T-helper 9 cell (primary cell): ENCODE measurements at places on chromosomes 4 and X.

GRCh38 chr4:2007804-2008670 is 737 bp downstream of the NELFA start:
- DNase-seq: no peak

- DNase-seq: no peak
Measured at GRCh38 chrX:143648705-143649104, 12.8 kb upstream of the SLITRK4 start.

DNA sequence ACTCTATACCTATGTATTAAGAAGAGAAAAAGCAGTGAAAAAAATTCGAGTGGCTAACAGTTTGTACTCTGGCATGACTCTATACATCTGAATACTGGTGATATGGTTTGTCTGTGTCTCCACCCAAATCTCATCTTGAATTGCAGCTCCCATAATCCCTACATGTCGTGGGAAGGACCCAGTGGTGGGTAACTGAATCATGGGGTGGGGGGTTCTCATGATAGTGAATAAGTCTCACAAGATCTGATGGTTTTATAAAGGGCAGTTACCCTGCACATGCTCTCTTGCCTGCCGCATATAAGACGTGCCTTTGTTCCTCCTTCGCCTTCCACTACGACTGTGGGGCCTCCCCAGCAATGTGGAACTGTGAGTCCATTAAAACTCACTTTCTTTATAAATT is 70.4 kb downstream of the LRBA start:
- no peak for DNase-seq

GRCh38 chrX:100263650-100264049 is 146.4 kb downstream of the PCDH19 start:
- no peak for DNase-seq

GRCh38 chr4:848803-849477 is 23.0 kb upstream of the CPLX1 start:
- DNase-seq: no peak

DNA sequence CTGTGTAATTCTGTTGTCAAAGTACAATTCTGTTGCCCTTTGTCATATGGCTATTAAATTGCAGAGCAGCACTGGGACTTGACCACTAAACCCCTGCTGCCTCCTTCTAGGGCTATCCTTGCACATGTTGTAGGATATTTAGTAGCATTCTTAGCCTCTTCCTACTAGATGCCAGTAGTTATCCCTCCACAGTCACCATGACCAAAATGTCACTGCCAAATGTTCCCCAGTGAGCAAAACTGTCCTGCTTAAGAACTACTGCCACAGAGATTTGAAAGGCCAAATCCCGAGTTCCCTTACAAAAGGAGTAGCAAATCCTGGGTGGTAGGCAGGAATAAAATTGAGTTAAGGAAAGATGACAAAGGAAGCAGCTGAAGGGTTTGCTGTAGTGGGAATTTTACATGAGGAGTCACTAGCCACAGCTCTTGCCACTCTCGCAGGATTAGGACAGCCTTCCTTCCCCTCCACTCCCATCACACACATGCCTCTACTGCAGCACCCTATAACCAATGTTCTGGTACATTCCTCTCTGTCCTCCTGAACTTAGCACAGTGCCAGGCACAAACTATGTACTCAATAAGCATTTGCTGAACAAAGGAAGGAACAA is 8.4 kb downstream of the APBB2 start:
- no peak for DNase-seq

DNA sequence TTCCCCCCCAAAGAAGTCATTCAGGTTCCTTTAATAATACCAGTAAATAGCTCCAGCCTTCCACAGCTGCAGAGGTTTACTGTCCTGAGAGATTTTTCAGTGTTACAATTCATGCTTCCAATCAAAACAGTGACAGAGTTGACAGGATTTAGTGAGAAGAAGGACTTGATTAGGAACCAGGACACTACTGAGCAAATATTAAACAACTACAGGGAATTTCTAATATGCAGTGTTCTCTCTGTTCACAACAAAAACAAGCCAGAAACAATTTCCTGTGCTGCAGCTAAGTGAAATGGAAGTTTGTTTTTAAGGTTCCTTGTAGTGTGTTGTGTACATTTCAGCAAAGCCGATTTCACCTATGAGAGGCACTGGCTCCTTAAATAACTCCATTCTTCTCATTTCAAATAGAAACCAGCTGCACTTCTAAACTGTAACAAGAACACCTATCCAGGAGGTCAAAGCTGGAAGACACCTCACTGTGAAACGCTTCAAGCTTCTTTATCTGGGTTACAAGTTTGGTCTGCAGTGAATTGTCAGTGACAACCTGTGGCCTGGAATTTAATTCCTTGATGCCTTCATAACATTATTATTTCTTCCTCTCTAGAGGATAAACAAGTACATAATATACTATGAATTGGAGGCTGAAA is 149.3 kb downstream of the RASL11B start:
- DNase-seq: no peak

- no peak for DNase-seq
Measured at GRCh38 chr4:144862210-144862609, 216.3 kb downstream of the HHIP start.

DNA sequence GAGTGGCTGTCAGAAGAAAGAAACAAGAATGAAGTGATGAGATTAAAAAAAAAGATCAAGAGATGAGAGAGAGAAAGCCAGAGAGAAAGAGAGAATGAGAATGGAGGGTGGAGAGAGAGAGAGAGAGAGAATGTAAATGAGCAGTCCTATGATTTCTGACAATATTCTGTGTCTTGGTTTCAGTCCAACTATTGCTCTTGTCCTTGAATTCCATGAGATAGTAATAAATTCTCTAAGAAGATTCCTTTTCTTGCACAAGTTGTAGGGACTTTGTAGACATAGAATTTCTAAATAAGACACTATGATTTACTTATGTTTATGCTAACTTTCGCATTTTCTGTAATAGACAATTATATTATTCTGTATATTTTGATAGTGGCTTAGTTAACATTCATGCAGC is 149.6 kb upstream of the CTSO start:
- no peak for DNase-seq

DNA sequence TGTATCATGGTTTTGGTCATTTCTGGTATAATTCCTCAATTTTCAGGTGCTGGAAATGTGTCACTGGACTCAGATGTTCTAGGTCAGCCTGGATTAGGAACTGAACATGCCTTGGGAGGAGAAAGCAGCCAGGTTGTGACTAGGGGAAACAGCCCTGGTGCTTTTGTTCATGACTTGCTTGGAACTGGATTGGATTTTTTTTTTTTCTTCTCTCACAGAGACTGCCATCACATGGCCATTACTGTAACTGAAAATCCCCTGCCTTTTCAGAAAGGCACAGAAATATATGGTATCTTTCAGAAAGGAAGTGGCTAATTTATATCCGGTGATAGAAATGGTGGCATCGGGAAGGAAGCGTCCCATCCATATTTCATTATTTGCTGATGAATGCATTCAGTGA is 34.6 kb downstream of the SEPTIN11 start:
- DNase-seq: no peak

DNA sequence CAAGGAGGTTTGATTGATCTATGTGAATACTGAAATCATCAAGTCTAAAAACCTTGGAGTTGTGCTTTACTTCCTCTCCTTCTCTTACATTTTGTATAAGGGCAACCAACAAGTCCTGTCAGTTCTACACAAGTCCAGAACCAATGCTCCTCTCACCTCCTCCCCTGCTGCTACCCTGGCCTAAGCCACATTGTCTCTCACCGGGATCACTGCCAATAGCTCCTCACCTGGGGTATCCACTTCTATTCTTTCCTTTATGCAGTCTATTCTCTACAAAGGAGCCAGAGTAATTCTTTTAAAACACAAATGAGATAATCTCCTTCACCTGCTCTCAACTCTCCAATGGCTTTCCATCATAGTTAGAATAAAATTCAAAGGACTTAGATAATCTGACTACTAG is 13.3 kb upstream of the ARHGEF6 start:
- no peak for DNase-seq

DNA sequence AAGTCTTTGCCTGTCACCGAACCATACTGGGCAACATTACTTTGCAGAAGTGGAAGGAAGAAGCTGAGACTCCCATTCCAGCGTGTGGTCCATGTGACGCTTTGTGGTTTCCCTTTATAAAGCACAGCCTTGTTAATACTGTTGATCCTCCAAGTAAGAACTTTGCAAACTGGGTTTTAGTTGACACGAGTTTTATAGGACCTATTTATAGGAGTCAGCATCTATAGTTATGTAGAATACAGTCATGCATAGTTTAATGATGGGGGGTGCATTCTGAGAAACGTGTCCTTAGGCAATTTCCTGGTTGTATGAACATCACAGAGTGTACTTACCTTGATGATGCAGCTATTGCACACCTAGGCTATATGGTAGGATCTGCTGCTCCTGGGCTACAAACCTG is 1879.4 kb upstream of the TENM3 start:
- DNase-seq: no peak

- no peak for DNase-seq
Measured at GRCh38 chrX:1316527-1316926, 20.1 kb upstream of the IL3RA start.

GRCh38 chr4:104188301-104188700 is 306.4 kb downstream of the CXXC4 start:
- no peak for DNase-seq

DNA sequence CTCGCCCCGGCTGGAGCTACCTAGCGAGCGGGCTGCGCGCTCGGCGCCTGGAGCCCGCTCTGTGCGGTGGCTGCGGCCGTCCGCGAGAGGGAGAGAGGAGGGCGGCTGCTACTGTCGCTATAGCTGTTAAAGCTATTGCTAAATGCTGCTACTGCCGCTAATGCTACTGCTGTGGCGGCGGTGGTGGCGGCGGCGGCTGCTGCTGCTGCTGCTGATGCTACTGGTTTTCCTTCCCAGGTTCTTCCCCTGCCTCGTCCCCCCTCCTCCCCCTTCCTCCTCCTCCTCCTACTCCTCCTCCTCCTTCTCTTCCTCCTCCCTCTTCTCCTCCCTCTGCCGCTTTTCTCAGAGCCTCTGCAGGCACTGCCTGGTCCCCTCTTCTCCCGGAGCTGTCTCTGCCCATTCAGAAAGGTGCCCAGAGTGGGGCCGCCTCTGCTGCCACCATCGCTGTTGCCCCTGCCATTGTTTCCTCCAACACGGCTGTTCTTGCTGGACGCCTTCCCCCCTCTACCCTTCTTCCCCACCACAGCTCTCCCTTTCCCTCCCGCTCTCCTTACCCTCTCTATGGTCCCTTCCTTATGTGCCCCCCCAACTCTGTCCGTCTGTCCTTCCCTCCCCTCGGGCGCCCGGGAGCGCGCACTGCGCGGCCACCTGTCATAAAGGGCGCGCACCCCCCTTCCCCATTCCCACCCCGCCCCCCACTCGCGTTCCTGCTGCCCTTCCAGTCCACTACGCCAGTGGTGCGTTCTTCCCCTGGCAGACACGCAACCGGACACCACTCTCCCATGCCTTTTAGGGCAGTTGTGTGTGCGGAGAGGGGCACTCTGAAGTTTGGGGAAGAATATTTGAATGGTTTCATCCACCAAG is at the start of gene NEXMIF:
TSS of gene NEXMIF (minus strand) at position 228 of the 864 bp plus-strand sequence.
- no peak for DNase-seq
